ENCODE measurements at places on chromosomes 3 and 15. TPM values are rescaled to one million over a fixed set of nuclear protein-coding genes. Genes with fewer than 3 reads are reported as not detected.

CILP gene
- 0.09 TPM for total RNA-seq

NMNAT3 gene
- 1.3 TPM for total RNA-seq

ZBTB47 gene
- 6.5 TPM for total RNA-seq

GOLGA6L7 gene
- total RNA-seq, result not detected

DUOXA1 gene
- 0.14 TPM for total RNA-seq

DCLK3 gene
- total RNA-seq, result 0.01 TPM

SERPINI2 gene
- total RNA-seq, result not detected

MOBP gene
- total RNA-seq, result 0.06 TPM

NANOGP8 gene
- total RNA-seq, result not detected

GPR149 gene
- total RNA-seq, result not detected

CCNB2 gene
- 97.1 TPM for total RNA-seq

ANKRD34C gene
- total RNA-seq, result not detected

ARGFX gene
- not detected for total RNA-seq

IQCF5 gene
- total RNA-seq, result not detected

DNAJA4 gene
- not detected for total RNA-seq

All from A549 treated with CORT108297 at 1 μM for 4 hours (cell line).